Hematopoietic multipotent progenitor cell treated with erythropoietin and hydrocortisone succinate and interleukin-3 and kit ligand, for 6 days (in vitro differentiated cells): ENCODE measurements at places on chromosomes 11 and 22.
A peak's percentile ranks its signal among the peaks of the same experiment; 100 is the strongest.

GRCh38 chr11:95074792-95075563, 8.3 kb downstream of the SRSF8 start:
- DNase-seq = peak; percentile 72

DNA sequence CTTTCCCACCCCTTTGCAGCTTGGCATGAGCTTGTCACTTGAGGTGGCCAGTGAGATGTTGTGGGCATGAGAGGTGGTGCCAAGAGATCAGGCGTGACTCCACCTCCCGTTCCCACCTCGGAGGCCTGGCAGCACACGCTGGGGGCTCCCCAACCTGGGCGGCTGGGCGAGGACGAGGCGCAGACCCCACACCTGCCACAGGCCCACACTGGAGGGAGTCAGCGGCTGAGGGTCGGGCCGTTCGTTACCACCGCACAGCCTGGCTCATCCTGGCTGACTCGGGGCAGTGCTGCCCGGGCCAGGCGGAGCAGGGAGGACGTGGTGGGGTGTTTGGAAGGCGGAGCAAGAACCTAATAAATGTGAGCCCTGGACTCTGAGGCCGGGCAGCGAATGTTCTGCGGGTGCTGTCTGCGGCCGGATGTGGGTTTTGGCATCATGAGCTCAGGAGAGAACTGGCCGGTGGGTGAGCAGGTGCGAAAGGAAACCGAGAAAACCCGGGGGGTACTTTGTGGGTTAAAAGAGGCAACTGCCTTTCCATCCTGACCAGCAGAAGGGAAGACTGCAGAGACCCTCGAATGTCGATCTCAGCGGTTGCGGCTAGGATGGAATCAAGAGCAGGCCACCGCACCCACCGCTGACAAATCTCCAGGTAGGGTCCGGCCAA, 10.2 kb upstream of the IFITM3 start:
- DNase-seq = no peak

GRCh38 chr11:84289381-84289906, 1003.3 kb upstream of the CCDC90B start:
- DNase-seq = no peak

DNA sequence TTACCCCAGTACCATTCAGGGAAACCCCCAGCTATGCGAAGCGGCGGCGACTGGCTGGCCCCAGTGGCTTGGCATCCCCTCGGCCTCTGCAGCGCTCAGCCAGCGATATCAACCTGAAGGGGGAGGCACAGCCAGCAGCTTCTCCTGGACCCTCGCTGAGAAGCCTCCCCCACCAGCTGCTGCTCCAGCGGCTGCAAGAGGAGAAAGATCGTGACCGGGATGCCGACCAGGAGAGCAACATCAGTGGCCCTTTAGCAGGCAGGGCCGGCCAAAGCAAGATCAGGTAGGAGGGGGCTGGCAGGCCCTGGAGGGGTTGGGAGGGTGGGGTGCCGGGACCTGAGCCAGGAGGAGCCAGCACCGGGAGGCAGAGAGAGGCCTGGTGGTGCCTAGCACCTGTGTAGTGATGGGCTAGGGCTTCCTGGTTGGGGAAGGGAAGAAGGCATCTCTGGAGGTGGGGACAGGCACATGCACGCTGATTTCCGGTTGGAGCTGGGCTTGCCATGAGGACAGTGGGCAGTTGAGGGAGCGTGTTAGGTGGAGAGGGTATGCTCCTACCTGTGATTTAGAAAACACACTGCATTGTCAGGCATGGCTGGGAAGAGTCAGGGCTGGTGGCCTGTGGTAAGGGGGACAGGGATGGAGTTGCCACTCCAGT, 22.3 kb downstream of the SHANK3 start:
- no peak for DNase-seq

- peak; percentile 64 for DNase-seq
Observed at GRCh38 chr22:22110548-22111266, 128.1 kb upstream of the TOP3B start.

GRCh38 chr22:42763965-42764480, 43.4 kb upstream of the A4GALT start:
- no peak for DNase-seq

DNA sequence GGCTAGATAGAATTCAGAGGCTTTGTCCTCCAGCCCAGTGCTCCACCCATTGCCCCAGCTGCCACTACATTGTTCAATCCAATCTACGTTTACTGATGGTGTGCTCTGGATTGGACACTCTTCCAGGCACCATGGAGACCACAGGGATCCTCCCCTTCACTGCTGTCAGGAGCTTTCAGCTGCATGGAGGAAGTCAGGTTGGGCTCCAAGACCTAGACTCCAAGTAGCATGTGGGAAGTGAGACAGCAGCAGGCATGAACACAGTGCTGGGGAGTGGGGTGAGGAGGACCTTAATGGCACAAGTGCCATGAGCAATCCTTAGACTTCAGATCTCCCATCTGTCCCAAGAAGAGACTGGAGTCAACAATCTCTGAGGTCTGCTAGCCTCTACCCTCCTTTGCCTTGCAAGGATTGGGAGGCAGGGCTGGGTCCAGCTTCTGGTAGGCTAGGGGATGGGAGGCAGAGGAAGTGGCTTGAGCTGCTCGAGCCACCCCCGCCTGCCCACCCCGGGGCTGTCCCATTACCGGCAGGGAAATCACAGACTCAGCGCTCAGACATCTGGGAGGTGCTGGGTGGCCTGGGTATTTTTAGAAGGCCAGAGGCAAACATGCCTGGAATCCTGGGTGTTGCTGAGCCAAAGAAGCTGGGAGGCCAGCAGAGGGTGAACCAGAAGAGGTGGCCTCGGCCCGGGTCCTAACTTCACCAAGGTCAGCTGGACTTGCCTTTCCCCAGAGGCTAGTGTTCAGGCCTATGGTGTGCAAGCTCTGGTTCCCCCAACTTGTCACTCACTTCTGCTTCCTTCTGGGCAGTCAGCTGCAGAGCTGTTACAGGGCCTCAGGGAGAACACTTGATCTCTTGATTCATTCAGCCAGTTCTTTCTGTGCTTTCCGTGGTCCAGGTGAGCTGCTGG, 15.2 kb upstream of the FCHSD2 start:
- peak; percentile 32 for DNase-seq

DNA sequence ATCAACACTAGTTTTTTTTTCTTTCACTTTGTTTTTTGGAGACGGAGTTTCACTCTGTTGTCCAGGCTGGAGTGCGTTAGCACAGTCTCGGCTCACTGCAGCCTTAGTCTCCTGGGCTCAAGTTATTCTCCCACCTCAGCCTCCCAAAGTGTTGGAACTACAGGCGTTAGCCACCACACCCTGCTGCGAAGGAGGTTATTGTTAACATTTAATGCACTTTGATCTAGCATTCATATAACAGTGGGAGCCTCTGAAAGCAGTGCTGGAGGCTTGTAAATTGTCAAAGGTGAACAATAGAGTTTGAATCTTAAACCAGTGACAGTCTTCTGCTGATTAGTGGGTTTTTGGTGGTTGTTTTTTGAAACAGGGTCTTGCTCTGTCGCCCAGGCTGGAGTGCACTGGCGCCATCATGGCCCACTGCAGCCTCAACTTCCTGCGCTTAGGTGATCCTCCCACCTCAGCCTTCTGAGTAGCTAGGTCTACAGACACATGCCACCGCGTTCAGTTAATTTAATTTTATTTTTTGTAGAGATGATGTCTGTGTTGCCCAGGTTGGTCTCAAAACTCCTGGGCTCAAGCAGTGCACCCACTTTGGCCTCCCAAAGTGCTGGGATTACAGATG, 96.9 kb upstream of the HORMAD2 start:
- no peak for DNase-seq

DNA sequence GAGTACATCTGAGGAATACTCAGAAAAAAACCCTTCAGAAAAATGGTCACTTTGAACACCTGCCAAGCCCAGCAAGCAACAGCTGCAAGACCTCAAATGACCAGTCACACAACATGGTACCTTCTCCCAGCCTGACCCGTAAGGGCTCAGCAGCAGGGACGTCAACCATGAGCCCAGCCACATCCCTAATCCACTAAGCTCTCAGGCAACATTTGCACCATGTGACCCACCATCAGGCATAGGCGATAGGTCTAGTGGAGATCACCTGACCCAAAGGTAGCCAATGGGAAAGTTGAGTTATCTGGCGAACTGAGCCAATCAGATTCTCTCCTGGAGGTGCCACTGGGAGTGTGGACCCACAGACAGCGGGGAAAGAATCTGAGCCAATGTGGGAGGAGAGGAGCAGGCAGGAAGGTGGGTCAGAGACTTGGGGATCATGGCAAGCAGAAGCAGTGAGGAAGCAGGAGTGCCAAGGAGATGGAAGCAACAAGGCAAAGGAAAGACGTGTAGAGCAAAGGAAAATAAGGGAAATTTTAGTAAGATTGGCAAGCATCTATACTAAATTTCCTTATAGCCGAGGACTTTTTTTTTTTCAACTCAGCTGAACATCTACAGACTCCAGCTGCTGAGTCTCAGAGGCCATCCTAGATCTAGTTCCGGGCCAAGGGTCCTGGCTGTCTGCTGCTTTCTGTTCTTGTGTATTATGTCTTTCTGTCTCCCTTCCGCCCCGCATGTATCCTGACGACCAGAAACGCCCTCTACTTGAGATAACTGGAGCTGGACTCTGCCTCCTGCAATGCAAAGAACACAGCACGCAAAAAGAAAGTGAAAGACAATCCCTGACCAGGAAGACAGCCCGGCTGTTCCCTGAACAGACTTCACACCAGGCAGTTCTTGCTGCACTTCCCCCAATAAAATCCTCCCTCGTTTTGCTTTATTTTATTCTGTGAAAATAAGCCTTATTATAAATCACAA, 11.0 kb upstream of the PLAAT2 start:
- peak; percentile 92 for DNase-seq

- DNase-seq = no peak
Observed at GRCh38 chr22:46587061-46587460, 33.1 kb upstream of the GRAMD4 start.

- DNase-seq = no peak
Observed at GRCh38 chr11:45528435-45528834, 137.0 kb downstream of the CHST1 start.

GRCh38 chr11:123525097-123525496, 95.0 kb downstream of the GRAMD1B start:
- no peak for DNase-seq

- peak; percentile 53 for DNase-seq
Observed at GRCh38 chr11:43738600-43739409, 58.3 kb downstream of the HSD17B12 start.

DNA sequence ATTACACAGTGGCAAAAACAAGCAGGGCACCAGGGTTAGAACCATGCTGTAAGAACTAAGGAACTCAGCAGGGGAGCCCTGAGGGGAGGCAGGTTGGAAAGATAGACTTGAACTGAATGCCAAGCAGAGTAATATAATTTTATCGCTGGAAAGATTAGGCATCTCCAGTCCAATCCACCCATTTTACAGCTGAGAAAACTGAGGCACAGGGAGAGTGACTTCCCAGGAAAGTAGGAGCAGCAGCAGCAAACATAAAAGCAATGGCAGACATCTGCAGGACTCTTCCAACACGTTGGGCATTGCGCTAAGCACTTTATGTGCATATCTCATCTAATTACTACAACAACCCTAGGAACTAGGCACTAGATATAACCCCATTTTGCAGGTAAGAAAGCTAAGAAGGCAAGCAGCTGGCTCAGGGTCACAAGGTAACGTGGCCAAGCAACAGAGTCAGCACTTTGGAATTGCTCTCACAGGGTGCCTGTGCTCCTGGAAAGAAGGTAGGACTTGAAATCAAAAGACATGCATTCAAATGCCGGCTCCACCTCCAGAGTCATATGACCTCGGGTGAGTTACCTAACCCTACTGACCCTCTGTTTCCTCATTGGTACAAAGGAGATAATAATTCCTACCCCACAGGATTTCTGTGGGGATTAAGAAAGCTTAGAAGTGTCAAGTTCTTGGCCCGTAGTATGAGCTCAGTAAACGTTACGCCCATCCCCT, 215.3 kb downstream of the BARX2 start:
- DNase-seq = no peak

GRCh38 chr22:23279781-23280180, 99.5 kb downstream of the BCR start:
- no peak for DNase-seq

DNA sequence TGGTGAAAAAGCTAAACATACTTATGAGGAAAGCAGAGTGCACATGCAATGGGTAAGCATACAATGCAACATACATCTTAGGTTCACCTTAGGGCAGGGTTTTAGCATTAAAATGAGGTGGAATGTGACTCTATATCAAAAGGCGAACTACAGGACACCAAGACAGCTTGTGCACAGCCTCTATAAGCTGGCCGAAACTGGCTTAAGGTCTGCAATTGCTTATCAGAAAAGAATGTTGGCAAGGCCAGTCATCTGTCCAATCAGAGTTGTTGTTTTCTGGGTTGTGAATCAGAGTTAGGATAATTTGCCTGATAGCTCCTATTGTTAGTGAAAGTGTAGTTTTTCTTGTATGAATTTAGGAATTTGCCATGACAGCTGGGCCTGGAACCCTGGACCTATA, 76.5 kb downstream of the LRRC4C start:
- DNase-seq = no peak

DNA sequence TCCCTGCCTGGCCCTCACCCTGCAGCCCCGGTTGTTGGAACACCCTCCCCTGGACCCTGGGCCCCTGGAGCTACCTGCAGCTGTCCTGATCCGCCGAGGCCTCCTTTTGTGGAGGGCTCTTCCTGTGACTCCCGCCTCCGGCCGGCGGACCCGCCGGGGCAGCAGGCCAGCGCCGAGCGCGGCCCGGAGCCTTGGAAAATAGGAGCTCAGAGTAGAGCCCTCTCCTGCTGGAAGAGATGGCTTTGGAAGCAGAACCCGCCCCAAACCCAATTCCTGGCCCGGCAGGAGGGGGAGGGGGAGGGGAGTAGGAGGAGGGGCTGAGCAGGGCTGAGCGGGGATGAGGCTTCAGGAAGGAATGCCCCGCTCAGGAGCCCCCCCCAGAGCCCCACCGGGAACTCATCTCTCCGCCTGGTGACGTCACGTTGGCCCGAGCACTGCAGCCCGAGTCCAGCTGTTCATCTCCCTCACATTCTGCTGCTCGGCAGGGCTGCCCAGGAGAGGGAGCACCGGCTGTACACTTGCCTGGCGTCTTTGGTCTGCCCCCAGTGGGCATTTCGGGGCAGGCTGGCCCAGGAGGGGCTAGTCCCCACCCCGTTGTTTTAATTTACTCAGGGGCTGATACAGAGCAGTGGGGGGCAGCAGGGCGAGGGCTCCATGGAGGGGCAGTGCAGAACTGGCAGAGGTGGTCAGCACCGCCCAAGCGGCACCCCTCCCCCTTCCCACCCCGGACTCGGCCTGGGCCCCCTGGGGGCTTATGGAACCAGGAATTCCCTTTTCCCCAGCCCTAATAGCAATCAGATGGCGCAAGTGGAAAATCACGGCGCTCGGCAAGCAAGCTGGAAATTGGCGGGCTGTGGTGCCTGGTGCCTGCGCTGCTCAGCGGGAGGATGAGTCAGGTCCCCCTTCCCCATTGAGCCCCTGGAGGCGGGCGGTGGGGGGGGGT, at the start of gene MRGPRF:
MRGPRF (minus strand) TSS at position 238 of the 943 bp plus-strand sequence. CDS start 3,345 bp downstream, outside the sequence.
- DNase-seq = peak; percentile 35

DNA sequence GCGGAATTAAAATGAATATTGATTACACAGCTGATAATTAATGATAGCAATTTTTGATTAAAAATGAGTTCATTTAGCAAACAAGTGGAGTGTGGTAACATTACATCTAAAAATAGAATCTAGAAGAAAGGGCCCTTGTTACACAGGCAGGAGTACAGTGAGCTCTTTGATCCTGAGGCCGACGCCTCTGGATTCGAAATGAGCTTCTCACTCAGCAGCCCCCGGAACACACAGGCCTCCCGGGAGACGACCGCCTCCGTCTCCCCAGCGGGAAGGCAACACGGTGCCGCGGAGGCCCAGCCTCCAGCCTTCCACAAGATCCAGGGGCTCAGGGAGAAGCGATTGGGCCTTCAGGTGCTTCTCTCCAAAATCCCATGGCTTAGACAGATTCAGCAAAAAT, 379.1 kb downstream of the BRD1 start:
- no peak for DNase-seq
